ENCODE measurements at places on chromosomes 4 and X.

- DNase-seq, result no peak
These were observed 29.3 kb upstream of the SRPX start for GRCh38 chrX:38249965-38250364.

DNA sequence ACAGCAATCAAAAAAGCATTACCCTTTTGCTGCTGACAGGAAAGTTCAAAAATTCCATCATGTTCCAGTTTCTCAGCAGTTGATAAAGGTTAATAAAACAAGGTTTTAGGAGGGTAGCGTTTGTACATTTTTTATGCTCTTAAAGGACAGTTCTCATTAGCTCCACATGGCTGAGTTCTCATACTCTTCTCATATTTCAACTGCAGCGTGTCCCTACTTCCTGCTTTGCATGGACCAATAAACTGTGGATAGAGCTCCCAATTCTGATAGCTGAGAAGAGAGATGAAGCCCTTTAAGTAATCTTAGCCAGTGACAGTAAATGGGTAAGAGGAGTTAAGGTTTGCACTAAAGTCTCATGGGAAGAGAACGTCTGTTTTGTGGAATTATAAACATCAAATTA, 53.5 kb downstream of the SPANXA2 start:
- no peak for DNase-seq

DNA sequence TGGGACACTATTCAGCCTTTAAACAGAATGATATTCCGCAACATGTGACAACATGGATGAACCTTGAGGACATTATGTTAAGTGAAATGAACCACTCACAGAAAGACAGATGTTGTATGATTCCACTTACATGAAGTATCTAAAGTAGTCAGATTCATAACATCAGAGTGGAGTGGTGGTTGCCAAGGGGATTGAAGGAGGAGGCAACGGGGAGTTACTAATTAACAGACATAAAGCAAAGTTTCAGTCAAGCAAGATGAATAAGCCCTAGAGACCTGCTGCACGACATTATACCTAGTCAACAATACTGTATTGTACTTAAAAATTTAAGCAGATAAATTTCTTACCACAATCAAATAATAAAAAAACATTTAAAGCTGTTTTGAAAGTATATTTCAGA, 105.0 kb upstream of the NR0B1 start:
- DNase-seq, result no peak

GRCh38 chrX:40144576-40144975, 46.8 kb upstream of the BCOR start:
- DNase-seq, result no peak

DNA sequence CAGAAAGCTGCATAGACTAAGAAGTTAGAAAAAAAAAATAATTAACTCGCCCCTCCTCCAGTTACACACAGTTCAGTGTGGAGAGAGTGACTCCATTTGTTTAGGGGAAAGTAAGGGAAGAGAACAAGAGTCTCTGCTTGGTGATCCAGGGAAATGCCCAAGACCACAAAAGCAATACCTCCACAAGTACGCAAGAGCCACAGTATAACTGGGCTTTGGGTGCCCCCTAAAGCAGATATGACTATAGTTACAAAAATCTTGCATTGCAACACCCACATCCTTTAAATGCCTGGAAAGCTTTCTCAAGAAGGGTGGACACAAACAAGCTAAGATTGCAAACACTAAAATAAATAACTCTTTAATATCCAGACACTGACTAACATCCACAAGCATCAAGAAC, 164.2 kb upstream of the NRK start:
- DNase-seq, result no peak

DNA sequence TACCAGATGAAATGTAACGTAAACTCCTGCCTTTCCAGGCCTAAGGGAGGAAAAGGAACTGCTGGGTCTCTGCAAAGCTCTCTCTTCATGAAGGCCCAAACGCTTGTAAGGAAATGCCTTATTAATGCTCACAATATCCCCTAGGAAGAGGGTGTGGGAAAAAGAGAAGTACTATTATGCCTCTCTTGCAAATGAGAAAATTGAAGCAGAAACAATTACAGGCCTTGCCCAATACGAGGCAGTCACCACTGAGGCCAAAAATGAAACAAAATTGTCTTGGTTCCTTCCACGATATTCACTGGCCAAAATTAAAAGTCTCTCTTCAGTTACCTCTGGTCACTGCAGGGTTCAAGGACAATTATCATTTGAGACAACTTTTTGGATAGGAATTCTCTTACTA, 3.2 kb downstream of the SCARB2 start:
- DNase-seq, result no peak

DNA sequence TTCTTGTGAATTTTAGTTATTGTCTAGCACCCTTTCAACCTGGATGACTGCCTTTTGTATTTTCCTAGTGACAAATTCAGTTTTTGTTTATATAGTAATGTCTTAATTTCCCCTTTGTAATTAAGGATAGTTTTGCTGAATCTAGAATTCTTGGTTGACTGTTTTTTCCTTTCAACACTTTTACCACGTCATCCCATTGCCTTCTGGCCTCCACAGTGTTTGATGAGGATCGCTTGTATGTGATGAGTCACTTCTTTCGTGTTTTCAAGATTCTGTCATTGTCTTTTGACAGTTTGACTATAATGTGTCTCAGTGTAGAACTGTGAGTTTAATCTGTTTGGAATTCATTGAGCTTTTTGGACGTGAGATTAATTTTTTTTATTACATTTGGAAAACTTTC, 30.1 kb downstream of the KDM6A start:
- no peak for DNase-seq

GRCh38 chr4:19239565-19239964, 1012.1 kb upstream of the SLIT2 start:
- DNase-seq, result no peak

DNA sequence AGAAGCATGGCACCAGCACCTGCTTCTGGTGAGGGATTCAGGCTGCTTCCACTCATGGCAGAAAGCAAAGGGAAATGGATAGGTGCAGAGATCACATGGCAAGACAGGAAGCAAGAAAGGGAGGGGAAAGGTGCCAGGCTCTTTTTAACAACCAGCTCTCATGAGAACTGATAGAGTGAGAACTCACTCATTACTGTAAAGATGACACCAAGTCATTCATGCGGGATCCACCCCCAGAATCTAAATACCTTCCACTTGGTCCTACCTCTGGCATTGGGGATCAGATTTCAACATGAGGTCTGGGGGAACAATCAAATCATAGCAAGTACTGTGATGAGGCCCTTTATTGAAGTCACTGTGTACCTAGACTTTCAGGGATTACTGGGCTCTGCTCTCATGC, 72.0 kb upstream of the PRDM5 start:
- DNase-seq, result no peak

DNA sequence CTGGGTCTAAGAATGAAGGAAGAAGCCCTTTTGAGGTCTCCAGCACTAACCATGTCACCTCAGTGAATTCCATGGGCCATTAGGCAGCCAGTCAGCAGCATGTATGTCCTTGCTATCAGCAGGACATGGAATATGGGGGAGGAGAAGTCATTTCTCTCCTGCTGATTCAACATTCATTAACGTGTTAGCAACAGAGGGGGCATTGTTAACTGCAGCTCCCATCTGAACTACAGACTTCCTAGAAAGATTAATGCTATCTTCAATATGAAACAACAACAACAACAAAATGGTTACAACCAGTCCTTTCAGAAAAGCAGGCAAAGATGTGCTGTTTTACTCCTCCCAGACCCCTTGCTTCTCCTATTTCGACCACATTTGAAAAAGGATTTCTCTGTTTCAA, 120.4 kb upstream of the SLC34A2 start:
- no peak for DNase-seq

Data from activated gamma-delta T cell treated with anti-CD3 and anti-CD28 coated beads, Interleukin-2, amount 50 U/mL, for 16 hours (primary cell).